ENCODE measurements at places on chromosomes 5 and 9.

GRCh38 chr5:6470672-6471071, 22.0 kb downstream of the UBE2QL1 start:
- no peak overlapping the region for H3K4me3 ChIP-seq
- H3K27ac ChIP-seq, result no peak overlapping the region
- no peak for DNase-seq
- H3K36me3 ChIP-seq, result no peaks in the 10 kb centered on the region
- no peaks in the 10 kb centered on the region for H3K4me1 ChIP-seq
- peaks cover 16% of the 10 kb centered on the region for H3K27me3 ChIP-seq

DNA sequence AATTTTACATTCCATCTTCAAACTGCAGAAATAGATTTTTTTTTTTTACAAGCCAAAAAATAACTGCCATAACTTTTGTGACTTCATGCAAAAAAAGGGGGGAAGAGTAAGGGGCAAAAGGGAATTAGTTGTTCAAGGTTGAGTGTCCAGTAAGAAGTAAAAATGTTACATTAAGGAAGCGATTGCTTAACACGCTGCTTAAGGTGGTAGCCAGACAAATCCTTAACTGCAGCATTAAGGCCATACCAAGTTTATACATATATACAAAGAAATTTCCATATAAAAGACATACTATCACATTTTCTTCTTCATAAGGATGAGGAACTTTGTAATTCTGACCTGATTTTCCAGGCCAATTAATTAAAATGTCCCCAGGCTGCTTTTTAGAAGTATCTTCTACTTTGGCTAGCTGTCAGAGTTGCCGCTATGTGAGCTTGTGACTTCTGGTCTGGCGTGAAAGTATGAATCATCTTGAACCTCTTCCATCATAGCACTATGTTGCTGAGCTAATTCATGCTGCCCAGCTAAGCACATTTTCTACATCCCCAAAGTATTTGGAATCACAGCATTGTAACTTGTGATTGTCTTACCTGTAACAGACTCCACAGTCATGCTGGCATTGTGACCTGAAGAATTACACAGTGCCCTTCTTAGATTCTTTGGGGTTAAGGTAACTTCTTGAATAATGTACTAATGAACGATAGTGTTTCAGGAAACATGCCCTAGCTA, 40.0 kb downstream of the G3BP1 start:
- DNase-seq, result no peak
- H3K4me1 ChIP-seq, result peaks cover 3% of the 10 kb centered on the region
- H3K4me3 ChIP-seq, result no peak overlapping the region

DNA sequence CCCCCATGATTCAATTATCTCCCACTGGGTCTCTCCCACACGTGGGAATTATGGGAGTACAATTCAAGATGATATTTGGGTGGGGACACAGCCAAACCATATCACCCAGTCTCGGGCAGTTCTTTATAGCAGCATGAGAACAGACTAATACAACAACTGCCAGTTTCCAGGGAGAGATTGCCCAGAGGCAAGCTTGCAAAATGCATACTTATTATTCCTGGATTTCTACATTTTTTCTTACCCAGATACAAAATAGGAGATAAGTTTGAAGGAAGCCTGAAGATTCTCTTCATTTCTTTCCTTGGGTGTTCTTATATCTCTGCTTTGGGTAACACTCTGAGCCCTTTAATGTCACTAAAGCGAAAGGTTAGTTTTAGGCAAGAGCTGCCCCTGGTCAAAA, 691.2 kb downstream of the TAF11L14 start:
- DNase-seq, result no peak
- no peak overlapping the region for H3K4me3 ChIP-seq
- H3K4me1 ChIP-seq, result no peaks in the 10 kb centered on the region
- no peak overlapping the region for H3K27ac ChIP-seq
- no peaks in the 10 kb centered on the region for H3K27me3 ChIP-seq
- no peaks in the 10 kb centered on the region for H3K36me3 ChIP-seq

- no peak overlapping the region for H3K4me3 ChIP-seq
- no peaks in the 10 kb centered on the region for H3K36me3 ChIP-seq
- H3K4me1 ChIP-seq, result peaks cover 7% of the 10 kb centered on the region
- no peak overlapping the region for H3K27ac ChIP-seq
- H3K27me3 ChIP-seq, result no peaks in the 10 kb centered on the region
Observed at GRCh38 chr5:151703227-151703626, 16.5 kb upstream of the SPARC start.

GRCh38 chr5:7866196-7866595, 2.6 kb downstream of the FASTKD3 start:
- no peaks in the 10 kb centered on the region for H3K27me3 ChIP-seq
- H3K27ac ChIP-seq, result no peak overlapping the region
- no peak for DNase-seq
- H3K4me3 ChIP-seq, result no peak overlapping the region

- H3K4me3 ChIP-seq, result no peak overlapping the region
- no peak for DNase-seq
- no peaks in the 10 kb centered on the region for H3K27me3 ChIP-seq
- H3K27ac ChIP-seq, result no peak overlapping the region
- no peaks in the 10 kb centered on the region for H3K36me3 ChIP-seq
Observed at GRCh38 chr5:80070338-80071056, 35.3 kb downstream of the THBS4 start.

DNA sequence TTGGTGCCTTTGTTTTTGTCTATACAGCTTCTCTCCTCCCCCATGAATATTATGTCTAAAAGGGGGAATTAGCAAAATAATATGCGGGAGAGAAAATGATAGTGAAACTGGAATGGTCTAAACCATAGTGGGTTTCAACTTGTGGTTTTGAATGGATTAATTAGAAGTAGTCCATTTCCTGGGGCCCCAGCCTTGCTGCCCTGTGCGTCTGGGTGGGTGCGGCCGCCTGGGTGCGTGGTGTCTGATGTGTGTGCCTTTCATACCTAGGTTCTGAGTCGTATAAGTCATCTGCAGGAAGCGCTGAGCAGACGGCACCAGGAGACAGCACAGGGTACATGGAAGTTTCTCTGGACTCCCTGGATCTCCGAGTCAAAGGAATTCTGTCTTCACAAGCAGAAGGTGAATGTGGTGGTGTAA, 120.0 kb upstream of the CACNA1B start:
- no peaks in the 10 kb centered on the region for H3K4me1 ChIP-seq
- H3K27me3 ChIP-seq, result no peaks in the 10 kb centered on the region
- no peak overlapping the region for H3K27ac ChIP-seq
- H3K36me3 ChIP-seq, result peaks cover 89% of the 10 kb centered on the region

GRCh38 chr9:87682085-87682484, 43.8 kb upstream of the CTSL start:
- DNase-seq, result no peak
- H3K4me1 ChIP-seq, result peaks cover 37% of the 10 kb centered on the region
- peaks cover 53% of the 10 kb centered on the region for H3K36me3 ChIP-seq
- no peak overlapping the region for H3K4me3 ChIP-seq

DNA sequence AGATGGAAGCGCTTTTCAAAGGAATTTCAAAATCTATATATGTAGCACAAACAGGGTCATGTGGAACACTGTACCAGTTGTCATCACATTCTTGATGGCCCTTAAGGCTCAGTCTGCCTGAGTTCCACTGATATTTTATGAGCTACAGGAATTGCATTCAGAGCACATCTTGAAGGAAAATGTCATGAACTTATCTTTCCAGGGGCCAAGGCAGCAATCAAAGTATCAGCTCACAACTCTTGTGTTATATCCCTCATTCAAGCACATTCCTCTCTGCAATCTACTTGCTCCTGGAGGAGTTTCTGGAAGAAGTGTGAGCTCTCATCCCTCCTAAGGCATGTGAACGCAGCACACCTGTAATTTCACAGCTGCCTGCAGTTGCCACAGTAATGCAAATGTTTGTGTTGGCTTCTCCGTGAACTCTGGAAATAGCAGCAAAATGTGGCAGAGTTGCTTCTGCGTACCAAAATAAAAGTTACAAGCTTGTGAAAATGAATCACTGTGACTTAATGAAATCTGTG, 89.7 kb upstream of the EQTN start:
- H3K4me3 ChIP-seq, result no peak overlapping the region
- peaks cover 27% of the 10 kb centered on the region for H3K4me1 ChIP-seq
- H3K36me3 ChIP-seq, result no peaks in the 10 kb centered on the region
- H3K27me3 ChIP-seq, result no peaks in the 10 kb centered on the region
- DNase-seq, result no peak

- no peak for DNase-seq
- H3K4me1 ChIP-seq, result no peaks in the 10 kb centered on the region
Observed at GRCh38 chr5:137935190-137935589, 45.9 kb downstream of the PKD2L2 start.

GRCh38 chr5:172413601-172414171, 40.6 kb downstream of the SH3PXD2B start:
- H3K27me3 ChIP-seq, result no peaks in the 10 kb centered on the region
- DNase-seq, result no peak
- no peak overlapping the region for H3K4me3 ChIP-seq
- peaks cover 73% of the 10 kb centered on the region for H3K4me1 ChIP-seq

- no peak overlapping the region for H3K27ac ChIP-seq
- H3K36me3 ChIP-seq, result no peaks in the 10 kb centered on the region
- H3K4me1 ChIP-seq, result no peaks in the 10 kb centered on the region
- DNase-seq, result no peak
Observed at GRCh38 chr5:135085133-135085935, 51.3 kb upstream of the PITX1 start.

DNA sequence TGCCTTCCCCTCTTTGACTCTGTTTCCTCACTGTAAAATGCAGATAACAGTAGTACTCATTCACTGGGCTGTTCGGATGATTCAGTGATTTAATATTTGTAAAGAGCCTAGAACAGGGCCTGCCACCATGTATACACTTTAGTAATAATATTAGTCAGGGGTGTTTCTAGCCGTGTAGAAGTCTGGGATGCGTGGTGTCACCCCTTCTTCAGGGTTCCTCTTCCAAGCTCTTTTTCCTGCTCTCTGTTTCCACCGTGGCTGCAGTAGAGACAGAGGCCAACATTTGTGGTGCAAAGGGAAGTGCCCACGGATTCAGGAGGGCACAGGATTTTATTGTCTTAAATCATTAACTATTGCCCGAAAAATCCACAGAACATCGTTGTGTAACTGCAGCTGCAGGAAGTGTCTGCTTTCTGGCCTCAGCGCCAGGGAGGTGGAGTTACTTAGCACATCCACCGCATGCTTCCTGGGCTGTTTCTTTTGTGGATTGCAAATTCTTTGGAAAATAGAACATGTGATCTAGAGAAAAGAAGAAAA, 61.7 kb downstream of the TRIO start:
- DNase-seq, result peak; percentile 78
- H3K36me3 ChIP-seq, result no peaks in the 10 kb centered on the region
- H3K27me3 ChIP-seq, result no peaks in the 10 kb centered on the region
- H3K4me3 ChIP-seq, result peak overlapping the region; percentile 14
- H3K4me1 ChIP-seq, result peaks cover 60% of the 10 kb centered on the region

DNA sequence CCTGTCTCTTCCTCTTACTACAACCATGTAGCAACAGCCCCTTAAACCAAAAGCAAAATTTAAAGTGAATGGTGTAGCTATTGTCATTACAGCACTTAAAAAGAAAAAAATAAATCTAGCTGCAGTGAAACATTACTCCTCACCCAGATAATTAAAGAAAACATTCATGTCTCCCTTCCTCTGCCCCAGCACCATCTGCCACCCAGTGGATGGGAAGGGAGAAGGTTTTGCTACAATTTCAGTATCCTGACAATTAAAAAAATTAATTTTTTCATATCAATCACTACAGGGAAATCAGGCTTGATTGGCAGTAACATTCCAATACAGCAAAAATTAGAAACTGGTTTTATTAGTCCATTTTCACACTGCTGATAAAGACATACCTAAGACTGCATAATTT, 147.4 kb upstream of the PUM3 start:
- peaks cover 5% of the 10 kb centered on the region for H3K27me3 ChIP-seq
- no peaks in the 10 kb centered on the region for H3K36me3 ChIP-seq
- H3K4me1 ChIP-seq, result no peaks in the 10 kb centered on the region
- H3K4me3 ChIP-seq, result no peak overlapping the region

GRCh38 chr5:45252978-45253377, 443.2 kb downstream of the HCN1 start:
- no peak overlapping the region for H3K27ac ChIP-seq
- no peak overlapping the region for H3K4me3 ChIP-seq

DNA sequence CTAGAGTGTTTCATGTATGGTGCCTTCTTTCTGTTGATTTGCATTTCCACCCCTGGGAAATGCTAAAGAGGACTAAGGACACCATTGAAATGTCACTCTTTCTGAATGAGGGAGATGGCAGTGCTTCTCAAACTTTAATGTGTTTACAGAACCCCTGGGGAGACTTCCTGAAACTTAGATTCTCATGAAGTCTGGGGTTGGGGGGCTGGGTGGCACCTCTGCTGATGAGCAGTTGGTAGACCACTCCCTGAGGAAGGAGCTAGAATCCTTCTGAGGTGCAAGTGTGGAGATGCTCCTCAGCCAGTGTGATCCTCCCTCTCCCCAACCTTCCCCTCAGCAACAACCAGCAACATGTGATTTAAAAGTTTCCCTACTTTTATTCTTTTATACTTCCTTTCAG, 546.8 kb downstream of the LRRC70 start:
- H3K4me1 ChIP-seq, result peaks cover 7% of the 10 kb centered on the region
- no peak overlapping the region for H3K4me3 ChIP-seq
- no peaks in the 10 kb centered on the region for H3K27me3 ChIP-seq
- H3K27ac ChIP-seq, result no peak overlapping the region
- no peaks in the 10 kb centered on the region for H3K36me3 ChIP-seq

- no peak overlapping the region for H3K27ac ChIP-seq
- H3K36me3 ChIP-seq, result no peaks in the 10 kb centered on the region
- H3K27me3 ChIP-seq, result no peaks in the 10 kb centered on the region
Observed at GRCh38 chr5:123134653-123135181, 45.7 kb downstream of the PRDM6 start.

- H3K36me3 ChIP-seq, result peaks cover 3% of the 10 kb centered on the region
- H3K27ac ChIP-seq, result peak overlapping the region; percentile 89
- peaks cover 78% of the 10 kb centered on the region for H3K4me1 ChIP-seq
- DNase-seq, result no peak
- peak overlapping the region; percentile 53 for H3K4me3 ChIP-seq
Observed at GRCh38 chr9:73152543-73152844, 829 bp downstream of the ANXA1 start.

GRCh38 chr9:87116492-87116891, 169.2 kb upstream of the GAS1 start:
- H3K27ac ChIP-seq, result no peak overlapping the region
- no peaks in the 10 kb centered on the region for H3K27me3 ChIP-seq
- no peaks in the 10 kb centered on the region for H3K36me3 ChIP-seq
- no peak overlapping the region for H3K4me3 ChIP-seq
- peaks cover 15% of the 10 kb centered on the region for H3K4me1 ChIP-seq

DNA sequence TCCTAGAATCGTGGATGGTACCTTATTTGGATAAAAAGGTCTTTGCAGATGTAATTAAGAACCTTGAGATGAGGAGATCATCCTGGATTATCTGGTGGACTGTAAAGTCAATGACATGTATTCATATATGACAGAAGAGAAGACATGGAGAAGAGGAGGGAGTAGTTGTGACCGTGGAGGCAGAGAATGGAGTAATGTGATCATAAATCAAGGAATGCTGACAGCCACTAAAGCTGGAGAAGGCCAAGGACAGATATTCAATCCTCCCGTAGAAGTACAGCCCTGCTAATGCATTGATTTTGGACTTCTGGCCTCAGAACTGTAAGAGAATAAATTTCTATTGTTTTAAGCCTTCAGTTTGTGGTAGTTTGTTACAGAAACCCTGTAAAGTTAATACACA, 18.7 kb upstream of the TMEM161B start:
- no peak overlapping the region for H3K27ac ChIP-seq
- no peaks in the 10 kb centered on the region for H3K36me3 ChIP-seq
- no peak for DNase-seq
- no peaks in the 10 kb centered on the region for H3K4me1 ChIP-seq
- no peak overlapping the region for H3K4me3 ChIP-seq

GRCh38 chr9:17865881-17866280, 287.0 kb downstream of the SH3GL2 start:
- no peak for DNase-seq
- H3K27ac ChIP-seq, result no peak overlapping the region
- H3K4me3 ChIP-seq, result no peak overlapping the region
